ENCODE measurements at places on chromosomes 1 and 21.

GRCh38 chr21:41548781-41549180 lies 40.8 kb upstream of the TMPRSS2 start:
- no peak for DNase-seq

DNA sequence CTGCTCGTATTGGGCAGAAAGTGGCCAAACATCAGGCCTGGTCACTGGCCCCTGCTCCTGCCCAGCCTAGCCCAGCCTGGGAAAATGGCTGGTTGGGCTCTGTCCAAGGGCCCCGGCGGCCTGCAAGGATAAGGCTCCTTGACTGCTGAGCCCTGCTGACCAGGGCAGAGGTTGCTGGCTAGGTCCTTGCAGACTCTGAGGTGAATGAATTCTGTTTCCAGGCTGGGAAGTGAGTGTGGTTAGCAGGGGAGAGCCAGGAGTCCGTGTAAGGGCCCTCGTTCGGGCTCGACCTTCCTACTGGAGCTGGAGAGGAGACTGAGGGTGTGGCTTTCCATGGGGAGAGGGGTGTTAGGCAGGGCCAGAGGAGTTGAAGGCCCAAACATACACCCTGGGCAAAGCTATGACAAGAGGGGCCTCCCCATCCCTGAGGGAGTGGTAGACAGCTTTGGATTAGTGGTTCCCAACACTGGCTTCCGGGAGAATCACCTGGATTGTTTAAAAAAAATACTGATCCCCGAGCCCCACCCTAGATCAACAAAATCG lies 20.6 kb downstream of the CSF1 start:
- no peak for DNase-seq

DNA sequence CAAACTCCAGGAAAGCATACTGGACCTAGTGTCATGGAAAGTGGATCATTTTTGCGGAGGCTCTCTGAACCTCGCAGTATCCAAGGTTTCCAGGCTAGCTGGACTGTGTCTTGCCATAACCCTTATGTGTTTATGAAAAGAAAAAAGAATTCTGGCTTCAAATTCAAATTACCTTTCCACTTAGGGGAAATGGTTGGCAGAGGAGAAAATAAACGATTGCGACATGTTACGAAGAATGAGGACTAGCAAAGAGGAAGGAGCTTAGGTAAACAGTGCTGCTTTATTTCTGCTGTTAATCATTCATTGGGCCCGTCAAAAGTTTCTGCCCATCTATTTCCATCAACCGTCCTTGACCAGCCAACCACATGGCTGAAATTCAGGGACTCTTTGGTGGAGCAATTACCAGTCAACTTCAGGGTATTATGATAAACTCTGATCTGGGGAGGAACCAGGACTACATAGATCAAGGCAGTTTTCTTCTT lies at the start of gene C4BPA:
Gene C4BPA (plus strand): TSS at position 342 of the 482 bp plus-strand sequence. CDS start 8,793 bp downstream, outside the sequence.
- no peak for DNase-seq

GRCh38 chr1:164380893-164381292 lies 178.1 kb upstream of the PBX1 start:
- DNase-seq, result no peak

DNA sequence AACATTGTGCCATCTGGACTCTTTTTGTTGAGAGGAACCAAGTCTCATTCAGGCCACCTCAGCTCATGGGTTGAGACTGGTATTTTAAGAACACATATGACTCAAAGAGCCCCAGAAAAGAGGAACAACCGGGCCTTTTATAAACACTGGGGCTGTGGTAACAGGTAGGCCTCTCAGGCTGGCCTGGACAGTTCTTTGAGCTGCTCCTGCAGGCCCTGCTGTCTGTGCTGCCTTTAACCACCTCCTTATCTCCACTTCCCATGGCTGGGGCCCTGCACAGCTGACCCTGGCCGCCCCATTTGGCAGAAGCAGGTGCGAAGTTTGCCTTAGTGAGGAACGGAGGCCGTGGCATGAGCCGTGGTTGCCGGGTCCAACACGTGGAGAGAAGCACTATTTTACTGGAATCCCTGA lies 163.3 kb downstream of the RHOU start:
- no peak for DNase-seq

- DNase-seq, result no peak
These were observed 2.8 kb downstream of the BATF3 start for GRCh38 chr1:212696721-212697331.

DNA sequence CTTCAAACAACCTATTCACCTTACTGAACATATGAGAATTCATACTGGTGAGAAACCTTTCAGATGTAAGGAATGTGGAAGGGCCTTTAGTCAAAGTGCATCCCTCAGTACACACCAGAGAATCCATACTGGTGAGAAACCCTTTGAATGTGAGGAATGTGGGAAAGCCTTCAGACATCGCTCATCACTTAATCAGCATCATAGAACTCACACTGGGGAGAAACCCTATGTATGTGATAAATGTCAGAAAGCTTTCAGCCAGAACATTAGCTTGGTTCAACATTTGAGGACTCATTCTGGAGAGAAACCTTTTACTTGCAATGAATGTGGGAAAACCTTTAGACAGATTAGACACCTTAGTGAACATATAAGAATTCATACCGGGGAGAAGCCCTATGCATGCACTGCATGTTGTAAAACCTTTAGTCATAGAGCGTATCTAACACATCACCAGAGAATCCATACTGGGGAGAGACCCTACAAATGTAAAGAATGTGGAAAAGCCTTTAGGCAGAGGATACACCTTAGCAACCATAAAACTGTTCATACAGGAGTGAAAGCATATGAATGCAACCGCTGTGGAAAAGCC lies 13.2 kb upstream of the EXO5 start:
- no peak for DNase-seq

- no peak for DNase-seq
These were observed 27.9 kb downstream of the EBNA1BP2 start for GRCh38 chr1:43144237-43144636.

DNA sequence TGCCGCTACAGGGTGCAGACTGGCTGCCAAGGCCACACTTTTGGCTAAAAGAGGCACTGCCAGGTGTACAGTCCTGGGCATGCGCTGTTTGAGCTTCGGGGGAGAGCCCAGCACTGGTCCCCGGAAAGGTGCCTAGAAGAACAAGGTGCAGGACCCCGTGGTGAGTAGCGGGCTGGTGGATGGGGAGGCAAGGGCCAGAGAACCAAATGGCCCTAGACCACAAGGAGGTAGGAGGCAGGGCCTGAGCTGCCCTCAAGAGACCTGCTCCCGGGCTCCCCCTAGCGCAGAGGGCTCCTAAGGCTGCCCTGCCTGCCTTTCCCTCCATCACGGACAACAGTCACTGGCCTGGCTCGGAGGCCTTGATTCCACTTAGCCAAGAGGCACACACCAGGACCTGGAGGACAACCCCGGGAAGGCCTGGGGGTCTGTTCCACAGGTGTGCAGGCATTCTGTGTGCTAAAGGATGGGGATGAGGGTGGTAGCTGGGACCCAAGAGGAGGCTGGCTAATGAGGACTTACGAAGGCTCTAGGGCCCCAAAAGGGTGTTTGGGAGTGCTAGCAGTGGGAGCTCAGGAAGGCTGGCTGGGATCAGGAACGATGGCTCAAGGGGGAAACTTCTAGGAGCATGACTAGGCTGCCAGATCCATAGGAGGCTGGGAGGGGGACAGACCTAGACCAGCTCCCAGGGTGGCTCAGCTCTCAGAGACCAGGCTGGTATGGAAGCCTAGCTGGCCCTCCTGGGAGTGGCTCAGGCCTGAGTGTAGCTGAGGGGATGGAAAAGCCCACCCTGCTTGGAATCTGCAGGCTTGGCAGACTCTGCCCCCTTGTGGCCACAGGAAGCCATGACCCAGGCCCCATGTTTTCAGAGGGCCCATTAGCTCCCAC lies 742 bp downstream of the ARTN start:
- DNase-seq, result no peak

- no peak for DNase-seq
These were observed 33.3 kb upstream of the BECN2 start for GRCh38 chr1:241924080-241924808.
